ENCODE measurements at places on chromosomes 3 and 15.

DNA sequence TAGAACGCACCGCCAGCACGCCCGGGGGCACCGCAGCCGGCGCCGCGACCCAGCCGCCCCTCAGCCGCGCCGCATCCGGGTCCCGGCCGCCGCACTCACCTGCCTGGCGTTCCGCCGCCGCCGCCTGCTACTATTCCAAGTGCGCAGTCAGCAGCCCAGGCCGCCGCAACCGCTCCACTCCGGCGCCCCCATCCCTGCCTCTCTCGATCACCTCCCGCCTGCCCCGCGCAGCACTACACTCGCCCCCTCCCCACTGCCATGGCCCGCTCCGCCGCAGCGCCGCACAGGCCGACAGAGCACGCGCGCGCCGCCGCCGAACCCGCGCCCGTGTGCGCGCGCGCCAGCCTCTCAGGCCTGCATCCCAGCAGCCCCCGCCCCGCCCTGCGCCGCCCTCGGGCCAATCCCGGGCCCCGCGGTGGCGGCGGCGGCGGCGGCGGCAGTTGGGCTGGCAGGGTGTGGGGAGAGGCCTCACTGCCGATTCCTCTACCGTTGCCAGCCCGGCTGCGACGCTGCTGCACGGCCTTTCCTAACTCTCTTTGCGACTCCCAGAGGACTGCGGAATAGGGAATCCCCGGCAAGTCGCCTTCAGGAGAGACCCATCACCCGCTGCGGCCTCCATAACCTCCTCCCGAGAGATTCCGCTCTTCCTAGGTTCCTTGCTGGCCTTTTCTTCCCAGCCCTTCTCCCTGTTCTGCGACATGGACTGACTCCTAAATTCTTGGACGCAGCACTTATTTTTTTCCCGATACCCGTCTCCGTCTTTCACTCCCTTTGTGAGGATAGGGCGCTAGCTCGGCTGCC is at the start of gene PIK3CB:
Gene PIK3CB, minus strand, starts transcription at position 333 of the 801 bp plus-strand sequence. CDS start 75,585 bp downstream, outside the sequence.
- peak; percentile 20 for DNase-seq

- no peak for DNase-seq
Measured at GRCh38 chr3:51389423-51390183, 1.5 kb upstream of the RBM15B start.

GRCh38 chr3:108311797-108312196 is 15.4 kb downstream of the HHLA2 start:
- DNase-seq, result no peak

GRCh38 chr3:152964911-152965609 is 130.1 kb downstream of the P2RY1 start:
- no peak for DNase-seq

- no peak for DNase-seq
Measured at GRCh38 chr15:92109191-92109873, 255.8 kb downstream of the SLCO3A1 start.

- DNase-seq, result no peak
Measured at GRCh38 chr3:95627293-95627692, 1187.1 kb upstream of the EPHA6 start.

- DNase-seq, result peak; percentile 94
Measured at GRCh38 chr15:43440721-43441281, 52.2 kb downstream of the TP53BP1 start.

- DNase-seq, result no peak
Measured at GRCh38 chr3:105430455-105430854, 63.7 kb downstream of the ALCAM start.

DNA sequence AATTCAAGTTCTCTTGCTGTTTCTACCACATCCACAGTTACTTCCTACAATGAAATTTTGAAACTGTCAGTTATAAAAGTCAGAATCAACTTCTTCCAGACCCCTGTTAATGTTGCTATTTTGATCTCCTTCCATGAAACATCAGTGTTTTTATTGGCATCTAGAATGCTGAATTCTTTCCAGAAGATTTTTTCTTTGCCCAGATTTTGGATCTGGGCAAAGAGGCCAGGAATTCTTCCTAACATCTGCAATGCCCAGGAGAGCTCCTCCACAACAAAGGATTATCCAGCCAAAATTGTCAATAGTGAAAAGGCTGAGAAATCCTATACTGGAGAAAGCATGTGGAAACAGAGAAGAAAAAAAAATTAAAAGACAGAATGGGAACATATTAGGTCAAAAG is 75.5 kb downstream of the SERPINI1 start:
- DNase-seq, result no peak

- no peak for DNase-seq
Measured at GRCh38 chr3:11622586-11623550, 20.8 kb downstream of the VGLL4 start.

DNA sequence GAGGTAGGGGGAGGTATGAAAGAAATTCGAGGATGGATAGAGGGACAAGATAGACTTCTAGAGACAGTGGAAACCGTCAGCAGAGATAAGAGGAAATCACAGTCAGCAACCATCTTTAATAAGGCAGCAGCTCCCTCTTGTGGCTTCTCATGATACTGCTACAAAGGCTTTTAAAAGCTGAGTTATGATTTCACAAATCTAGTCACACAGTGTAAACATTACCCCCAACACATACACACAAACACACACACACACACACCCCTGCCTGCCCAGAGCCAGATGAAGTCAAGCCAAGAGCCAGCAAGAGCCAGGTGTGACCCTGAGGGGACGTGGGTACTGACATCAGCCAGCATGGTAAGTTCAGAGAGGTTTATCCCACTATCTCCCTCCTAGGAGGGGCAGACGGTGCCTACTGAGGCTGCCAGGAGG is 18.9 kb upstream of the TGM5 start:
- DNase-seq, result peak; percentile 19

DNA sequence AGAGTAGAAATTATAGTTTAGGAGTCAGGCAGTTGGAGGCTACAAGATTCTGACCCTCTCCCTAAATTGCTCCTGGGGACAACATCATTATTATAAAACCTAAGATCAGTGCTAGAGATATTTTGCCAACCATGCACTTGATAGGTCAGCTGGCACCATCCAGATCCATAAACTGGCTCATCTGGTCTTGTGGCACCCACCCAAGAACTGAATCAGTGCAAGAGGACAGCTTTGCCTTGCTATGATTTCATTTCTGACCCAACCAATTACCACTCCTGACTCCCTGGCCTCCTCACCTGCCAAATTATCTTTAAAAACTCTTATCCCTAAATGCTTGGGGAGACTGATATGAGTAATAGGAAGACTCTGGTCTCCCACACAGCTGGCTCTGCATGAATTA is 461.1 kb upstream of the TGFBR2 start:
- no peak for DNase-seq
